Tibial nerve (tissue), 4 donors: ENCODE measurements at places on chromosomes 11 and 22. TPM values are rescaled to one million over a fixed set of nuclear protein-coding genes. Genes with fewer than 3 reads are reported as not detected.

Gene UPK3A
- total RNA-seq = not detected

Gene C11orf65
- total RNA-seq = 0.84 TPM

Gene TUB
- total RNA-seq = 13.2 TPM

DNA sequence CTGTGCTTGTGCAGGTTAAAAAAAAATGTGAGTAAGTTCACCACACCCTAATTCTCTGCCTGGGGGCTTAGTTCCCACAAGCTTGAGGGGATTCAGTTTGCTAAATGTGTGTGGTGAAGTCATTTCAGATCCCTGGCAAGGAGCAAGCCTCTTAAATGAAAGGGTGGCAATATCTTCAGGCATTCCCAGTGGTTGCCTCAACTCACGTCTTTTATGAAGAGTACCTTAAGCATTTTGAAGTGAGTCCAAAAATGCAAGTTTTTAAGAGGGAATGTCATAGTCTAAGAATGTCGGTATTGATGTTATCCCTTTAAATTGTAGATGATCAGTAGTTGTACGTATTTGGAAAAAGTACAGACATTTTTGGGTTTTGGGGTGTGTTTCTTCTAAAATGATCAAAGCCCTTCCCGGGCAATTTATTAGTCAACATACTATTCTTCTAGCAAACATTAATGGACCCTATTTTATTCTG, 4.9 kb downstream of the TCP11L1 start:
- no peak overlapping the region for H3K27ac ChIP-seq
- H3K36me3 ChIP-seq = no peaks in the 10 kb centered on the region
- H3K4me3 ChIP-seq = no peak overlapping the region
- no peaks in the 10 kb centered on the region for H3K27me3 ChIP-seq

GRCh38 chr11:106172386-106172991, 95.0 kb downstream of the AASDHPPT start:
- H3K36me3 ChIP-seq = no peaks in the 10 kb centered on the region
- no peak overlapping the region for H3K4me3 ChIP-seq
- no peak for DNase-seq
- no peaks in the 10 kb centered on the region for H3K27me3 ChIP-seq
- no peaks in the 10 kb centered on the region for H3K4me1 ChIP-seq

DNA sequence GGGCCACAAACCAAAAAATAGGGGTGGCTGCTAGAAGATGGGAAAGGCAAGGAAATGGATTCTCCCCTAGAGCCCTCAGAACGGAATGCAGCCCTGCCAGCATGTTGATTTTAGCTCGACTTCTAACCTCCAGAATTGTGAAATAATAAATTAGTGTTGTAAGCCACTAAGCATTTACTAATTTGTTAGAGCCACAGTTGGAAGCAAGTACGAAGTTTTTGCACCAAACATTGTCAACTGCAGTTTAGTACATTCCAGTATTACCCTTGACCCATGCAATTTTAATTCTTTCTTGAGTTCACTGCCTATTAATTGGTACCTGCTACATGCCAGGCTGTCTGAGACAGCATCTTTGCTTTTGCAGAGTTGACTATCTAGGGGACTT, 32.2 kb downstream of the PARVA start:
- H3K27me3 ChIP-seq = no peaks in the 10 kb centered on the region
- peaks cover 33% of the 10 kb centered on the region for H3K4me1 ChIP-seq
- no peak overlapping the region for H3K4me3 ChIP-seq
- no peaks in the 10 kb centered on the region for H3K36me3 ChIP-seq

DNA sequence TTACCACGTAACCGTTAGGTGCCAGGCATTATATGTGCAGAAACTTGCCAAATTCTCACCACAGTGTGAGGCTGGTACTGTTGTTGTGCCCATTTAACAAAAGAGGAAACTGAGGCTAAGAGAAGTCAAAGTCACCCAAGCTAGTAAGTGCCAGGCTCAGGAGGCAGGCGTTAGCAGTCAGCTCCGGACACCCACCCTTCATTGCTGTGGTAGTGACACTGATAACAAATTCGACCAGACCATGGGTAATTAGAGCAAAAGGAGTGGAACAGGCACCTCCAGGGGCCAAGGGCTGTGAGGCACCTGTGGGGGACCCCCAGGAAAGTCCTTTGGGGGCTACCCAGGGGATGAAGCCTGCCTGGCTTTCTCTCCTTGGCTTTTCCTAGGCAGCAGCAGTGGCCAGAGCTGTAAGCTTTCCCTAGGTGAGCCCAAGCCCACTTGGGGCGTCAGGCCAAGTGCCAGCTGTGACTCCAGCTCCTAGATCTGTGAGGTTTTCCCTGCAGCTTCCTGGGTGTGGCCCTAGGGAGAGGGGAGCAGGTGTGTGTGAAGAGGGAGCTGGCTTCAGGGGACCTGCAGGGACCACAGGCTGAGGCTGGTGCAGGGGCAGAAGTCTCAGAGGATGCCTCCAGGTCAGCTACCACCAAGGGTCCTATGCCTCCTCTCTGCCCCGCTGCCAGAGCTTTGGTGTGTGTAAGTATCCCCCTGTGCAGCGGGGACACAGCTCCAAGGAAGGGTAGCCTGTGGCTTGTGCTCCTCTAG, 19.7 kb upstream of the ALX4 start:
- no peak for DNase-seq
- H3K27me3 ChIP-seq = peaks cover 96% of the 10 kb centered on the region
- H3K36me3 ChIP-seq = no peaks in the 10 kb centered on the region

DNA sequence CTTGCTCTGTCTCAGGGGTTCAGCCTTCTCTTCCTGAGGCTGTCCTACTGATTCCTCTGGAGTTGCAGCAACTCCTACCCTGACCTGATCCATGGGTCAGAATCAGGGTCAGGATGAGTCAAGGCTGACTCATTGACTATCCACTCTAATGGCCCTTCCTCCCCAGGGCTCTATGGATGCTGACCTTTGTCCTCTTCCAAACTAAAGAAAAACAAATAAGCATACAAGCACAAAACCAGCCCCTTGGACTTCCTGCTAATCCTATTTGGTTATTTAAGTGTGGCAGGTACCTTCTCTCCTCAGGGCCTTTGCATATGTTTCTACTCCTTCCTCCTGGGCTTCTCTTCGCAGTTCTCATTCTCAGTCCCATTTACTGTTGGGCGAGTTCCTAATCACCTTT, 204.5 kb upstream of the NAV2 start:
- no peaks in the 10 kb centered on the region for H3K27me3 ChIP-seq
- H3K27ac ChIP-seq = no peak overlapping the region
- DNase-seq = no peak
- H3K4me3 ChIP-seq = no peak overlapping the region
